ENCODE measurements at places on chromosomes 7 and 10. TPM values are rescaled to one million over a fixed set of nuclear protein-coding genes. Genes with fewer than 3 reads are reported as not detected.

Gene TLX1
- not detected for total RNA-seq

Gene SRRM3
- 2.9 TPM for total RNA-seq

DNA sequence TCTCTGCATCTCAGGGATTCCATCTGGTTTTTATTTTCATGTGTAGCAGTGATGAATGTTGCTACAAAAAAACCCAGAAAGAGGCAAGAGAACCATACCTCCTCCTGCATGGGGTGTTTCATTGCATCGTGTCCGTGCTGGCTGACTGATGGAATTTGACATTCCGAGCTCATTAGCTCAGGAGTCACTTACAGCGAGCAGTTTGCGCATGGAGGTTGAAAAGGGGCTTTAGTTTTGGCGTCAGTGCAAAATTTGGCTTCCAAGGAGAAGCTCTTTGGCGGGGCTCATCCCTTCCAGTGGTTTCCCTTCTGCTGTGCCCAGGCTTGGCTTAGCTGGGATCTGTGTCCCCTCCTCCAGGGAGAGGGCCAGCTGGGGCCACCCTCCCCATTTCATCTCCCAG, 25.8 kb downstream of the EMX2 start:
- no peak for DNase-seq

DNA sequence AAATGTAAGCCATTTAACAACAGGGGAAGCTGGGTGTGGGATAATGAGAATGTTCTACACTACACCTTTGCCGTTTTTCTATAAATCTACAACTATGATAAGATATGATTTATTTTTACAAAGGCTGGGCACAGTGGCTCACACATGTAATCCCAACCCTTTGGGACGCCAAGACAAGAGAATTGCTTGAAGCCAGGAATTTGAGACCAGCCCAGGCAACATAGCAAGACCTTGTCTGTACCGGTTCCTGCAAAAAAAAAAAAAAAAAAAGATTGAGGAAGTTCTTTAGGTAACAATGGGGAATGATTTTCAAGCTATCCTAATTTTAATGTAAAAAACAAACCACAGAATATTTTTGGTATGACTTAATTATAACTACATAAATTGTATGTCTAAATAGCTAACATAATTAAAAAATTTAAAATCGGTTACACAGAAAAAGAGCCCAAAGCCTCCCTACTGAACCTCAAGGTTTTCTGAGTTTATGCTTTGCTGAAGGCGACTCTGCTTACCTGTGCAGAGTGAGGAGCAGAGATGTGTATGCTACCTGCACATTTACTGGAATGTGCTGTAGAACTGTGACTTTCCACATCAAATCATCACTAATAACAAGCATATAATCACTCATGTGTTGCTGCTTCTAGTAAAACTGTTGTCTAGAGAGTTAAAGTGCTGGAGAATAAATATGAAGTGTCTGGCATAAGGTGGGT, 163.4 kb downstream of the ATE1 start:
- DNase-seq, result no peak

GRCh38 chr10:79050896-79051555, 17.7 kb upstream of the ZMIZ1 start:
- peak; percentile 32 for DNase-seq

DNA sequence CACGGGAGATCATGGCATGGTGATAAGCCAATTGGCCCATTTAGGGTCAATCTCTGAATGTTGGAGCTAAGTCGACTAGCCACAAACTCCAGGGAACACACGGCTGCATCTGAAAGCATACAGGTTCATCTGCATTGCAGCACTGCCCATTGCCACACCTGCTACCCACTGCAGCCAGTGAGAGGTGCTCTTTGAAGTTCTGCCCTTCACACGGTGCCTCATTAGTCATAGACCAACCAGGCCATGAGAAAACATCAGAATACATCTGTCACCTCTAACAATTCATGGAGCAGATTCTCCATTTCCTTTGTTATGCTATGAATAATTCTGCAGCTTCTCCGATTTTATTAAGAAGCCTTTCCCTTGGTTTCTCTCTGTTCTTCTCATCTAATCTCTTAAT, 65.7 kb upstream of the FAM204A start:
- no peak for DNase-seq

DNA sequence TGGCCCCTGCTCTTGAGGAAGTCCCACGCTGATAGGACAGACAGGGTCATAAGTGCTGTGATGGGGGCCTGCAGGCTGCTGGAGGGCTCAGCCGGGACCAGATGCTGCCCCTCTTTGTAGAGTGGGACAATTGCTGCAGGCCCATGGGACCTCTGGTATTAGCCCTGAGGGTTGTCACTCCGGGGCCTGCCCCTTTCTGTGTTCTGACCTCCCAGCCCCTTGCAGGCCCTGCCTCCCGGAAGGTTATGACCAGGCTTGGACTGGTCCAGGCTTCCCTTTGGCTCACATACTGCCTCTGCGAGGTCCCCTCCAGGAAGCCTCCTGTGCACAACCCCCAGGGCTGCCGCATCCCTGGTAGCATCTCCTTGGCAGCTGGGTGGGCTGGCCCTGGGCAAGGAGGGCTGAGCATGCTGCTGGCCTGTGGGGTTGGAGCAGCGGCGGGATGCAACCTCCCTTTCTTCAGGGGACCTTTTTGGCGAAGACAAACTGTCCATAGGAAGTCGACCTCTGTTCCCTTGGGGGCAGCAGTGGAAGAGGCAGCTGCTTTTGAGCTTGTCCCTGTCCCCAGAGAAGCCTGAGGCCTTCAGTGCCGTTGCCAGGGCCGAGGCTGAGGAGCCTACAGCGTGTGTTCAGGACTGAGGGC, 8.8 kb downstream of the LIMK1 start:
- DNase-seq, result no peak

DNA sequence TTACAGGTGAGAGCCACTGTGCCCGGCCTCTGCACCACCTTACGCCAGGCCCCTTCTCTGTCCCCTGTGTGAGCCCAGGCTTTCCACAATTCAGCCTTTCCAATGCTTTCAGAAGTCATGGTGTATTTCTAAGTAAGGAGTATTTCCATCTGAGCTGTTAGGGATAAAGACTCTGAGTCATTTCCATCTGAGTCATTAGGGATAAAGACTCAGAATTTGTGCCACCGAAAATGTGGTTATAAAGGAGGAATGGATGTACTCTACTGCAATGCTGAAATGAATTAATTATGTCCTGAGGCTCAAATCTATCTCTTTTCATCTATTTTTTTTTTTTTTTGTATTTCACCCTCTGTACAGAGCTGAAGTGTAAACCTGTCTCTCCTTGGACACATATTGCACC, 84.0 kb downstream of the GATA3 start:
- no peak for DNase-seq

GRCh38 chr10:25557136-25557535, 376.9 kb upstream of the MYO3A start:
- DNase-seq, result no peak

- no peak for DNase-seq
These were observed 634.4 kb upstream of the POT1 start for GRCh38 chr7:125563964-125564529.

GRCh38 chr10:82757397-82757796, 882.4 kb downstream of the NRG3 start:
- no peak for DNase-seq

DNA sequence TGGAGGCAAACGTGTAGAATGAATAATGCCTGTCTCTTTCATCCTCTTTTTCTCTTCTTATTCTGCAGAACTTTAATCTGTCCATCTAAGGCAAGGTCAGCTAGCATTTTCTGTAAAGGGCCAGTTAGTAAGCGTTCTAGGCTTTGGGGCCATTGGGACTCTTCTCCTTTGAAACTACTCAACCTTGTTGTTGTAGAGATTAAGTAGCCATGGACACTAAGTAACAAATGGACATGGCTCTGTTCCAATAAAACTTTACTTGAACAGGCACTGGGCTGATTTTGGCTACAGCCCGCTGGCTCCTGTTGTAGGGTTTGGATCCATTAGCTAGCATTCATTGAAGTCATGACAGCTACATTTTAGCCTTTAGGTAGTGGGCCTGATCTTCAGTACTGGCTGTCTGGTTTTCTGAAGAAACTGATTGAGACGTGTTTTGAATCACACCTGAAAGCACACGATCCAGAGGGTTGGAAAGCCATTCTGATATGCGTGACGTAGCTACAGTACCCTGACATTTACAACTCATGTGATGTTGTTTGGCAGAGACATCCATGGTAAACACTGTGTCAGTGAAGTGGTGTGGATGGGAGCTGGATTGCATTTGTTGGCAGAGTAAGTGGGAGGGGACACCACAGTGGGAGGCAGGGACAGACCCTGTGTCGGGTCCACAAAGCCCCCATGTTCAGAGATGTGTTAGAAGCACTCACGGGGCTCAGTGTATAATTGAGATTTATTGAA, 92.5 kb downstream of the MTPN start:
- no peak for DNase-seq

DNA sequence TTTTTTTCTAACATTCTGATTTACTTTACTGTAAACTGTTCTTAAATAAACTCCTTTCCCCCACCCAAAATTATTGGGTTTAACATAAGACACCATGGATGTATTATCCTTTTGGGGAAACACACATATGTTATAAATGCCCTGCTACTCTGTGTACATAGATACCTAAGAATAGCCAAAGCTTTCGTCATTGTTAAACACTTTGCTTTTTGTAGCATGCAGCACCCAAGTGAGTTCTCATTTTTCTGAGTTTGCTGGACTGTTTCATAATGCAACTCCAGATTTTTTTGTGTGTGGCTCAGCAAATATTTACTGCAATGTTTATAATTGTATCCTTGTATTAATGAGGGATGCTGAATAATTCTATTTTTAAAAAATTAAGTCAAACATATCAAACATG, 86.9 kb downstream of the VTI1A start:
- DNase-seq, result no peak

- DNase-seq, result no peak
These were observed 6.1 kb downstream of the ZNF777 start for GRCh38 chr7:149454750-149455149.

All from sciatic nerve (tissue), 2 donors.